ENCODE measurements at places on chromosomes 6 and 20.

- no peak for DNase-seq
Measured at GRCh38 chr6:102075539-102075938, 682.0 kb downstream of the GRIK2 start.

DNA sequence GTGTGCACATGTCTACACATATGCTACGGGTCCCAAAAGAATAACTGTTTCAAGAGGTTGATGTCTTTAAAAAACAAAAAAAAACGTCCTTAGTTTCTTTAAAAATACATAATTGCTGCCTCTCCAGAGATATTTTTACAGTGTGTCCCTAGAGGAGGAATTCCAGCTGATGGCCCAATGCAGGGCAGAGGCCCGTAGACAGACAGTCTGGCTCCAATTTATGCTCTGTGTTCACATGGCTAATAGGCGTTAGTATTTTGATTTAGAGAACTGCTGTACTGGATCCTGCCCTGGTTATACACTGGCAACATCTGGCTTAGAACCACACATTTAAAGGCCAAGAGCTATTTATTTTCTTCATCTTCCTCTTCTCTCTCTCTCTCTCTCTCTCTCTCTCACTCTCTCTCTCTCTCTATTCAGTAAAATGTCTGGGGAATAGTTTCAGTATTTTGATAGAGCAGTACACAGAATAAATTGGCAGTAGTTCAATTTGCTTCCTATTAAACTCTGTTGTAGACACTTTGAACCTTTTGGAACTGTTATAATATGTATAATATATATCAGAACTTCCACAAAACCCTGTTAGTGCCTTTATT, 260.6 kb downstream of the EYA4 start:
- no peak for DNase-seq

GRCh38 chr6:128512296-128512695, 8.1 kb downstream of the PTPRK start:
- DNase-seq: no peak

GRCh38 chr6:159044899-159045727, at the start of gene TAGAP:
Gene TAGAP, minus strand, starts transcription at chr6:159044991. Its CDS starts 845 bp downstream, at chr6:159044146.
- peak; percentile 93 for DNase-seq

- DNase-seq: no peak
Measured at GRCh38 chr20:21936720-21937380, 231.4 kb downstream of the PAX1 start.

DNA sequence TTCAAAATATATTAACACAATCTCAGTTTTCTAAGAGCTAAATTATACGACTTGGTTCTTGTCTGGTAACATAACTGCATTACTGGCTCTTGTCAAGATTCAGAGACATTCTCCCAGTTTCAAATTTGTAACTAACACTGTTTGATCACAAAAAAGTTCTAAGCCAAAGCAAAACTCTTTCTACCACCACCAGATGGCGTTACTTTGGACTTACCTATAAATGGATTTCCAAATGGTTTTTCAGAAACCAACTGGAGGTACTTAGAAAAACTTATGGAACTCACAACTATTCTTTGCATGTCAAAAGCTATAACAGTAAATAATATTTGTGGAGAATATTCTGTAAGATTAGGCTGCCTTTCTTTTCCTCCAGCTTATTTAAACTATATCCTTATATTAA, 34.2 kb upstream of the GFRAL start:
- no peak for DNase-seq

- DNase-seq: peak; percentile 20
Measured at GRCh38 chr20:53748821-53749421, 155.3 kb upstream of the ZNF217 start.

DNA sequence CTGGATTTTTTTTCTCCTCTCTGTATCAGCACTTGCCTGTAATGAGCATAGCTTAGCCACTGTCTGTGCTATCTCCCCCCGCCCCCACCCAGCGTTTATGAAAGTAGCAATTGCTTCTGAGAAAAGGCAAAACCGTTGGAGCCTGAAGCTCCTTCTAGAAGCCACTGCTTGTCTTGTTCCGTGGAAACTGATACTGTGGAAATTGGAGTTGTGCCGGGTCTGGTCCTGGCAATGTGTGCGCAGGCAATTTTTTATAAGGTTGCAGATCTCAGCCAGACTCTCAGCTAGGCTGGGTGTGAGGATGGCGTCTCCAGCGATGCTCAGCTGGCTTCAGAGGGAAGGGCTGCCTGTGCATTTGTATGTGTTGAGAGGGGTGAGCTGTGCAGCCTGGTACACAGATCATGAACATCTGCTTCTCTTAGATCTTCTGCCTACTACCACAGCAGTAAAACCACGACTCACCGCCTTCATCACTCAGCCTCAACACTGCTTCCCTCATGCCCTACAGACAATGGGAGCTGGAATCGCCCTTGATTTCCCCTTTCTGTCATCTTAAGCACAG, 72.4 kb upstream of the GTSF1L start:
- DNase-seq: peak; percentile 43

DNA sequence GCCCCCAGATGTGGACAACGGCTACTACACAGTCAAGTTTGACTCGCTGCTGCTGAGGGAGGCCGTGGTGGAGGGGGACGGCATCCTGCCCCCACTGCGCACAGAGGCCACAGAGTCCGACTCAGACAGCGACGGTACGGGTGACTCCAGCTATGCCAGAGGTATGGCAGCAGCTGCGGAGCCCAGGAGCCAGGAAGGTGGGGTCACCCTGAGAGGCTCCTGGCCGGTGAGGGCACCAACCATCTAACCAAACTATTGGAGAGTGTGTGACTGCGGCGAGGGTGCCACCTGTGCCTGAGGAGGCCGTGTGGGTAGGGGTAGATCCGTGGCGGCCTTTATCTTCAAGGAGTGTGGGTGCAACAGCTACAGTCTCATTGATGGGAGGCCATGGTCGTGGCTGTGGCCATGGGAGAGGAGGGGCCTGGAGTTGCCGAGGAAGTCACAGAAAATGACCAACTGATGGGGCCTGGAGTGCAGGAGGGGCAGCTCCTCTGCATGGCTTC, 2.8 kb upstream of the LIME1 start:
- no peak for DNase-seq

- no peak for DNase-seq
Measured at GRCh38 chr6:14439419-14439818, 321.8 kb downstream of the CD83 start.

- no peak for DNase-seq
Measured at GRCh38 chr6:63882208-63882607, 246.6 kb downstream of the PHF3 start.

GRCh38 chr20:409697-410559, 1.8 kb downstream of the RBCK1 start:
- no peak for DNase-seq

DNA sequence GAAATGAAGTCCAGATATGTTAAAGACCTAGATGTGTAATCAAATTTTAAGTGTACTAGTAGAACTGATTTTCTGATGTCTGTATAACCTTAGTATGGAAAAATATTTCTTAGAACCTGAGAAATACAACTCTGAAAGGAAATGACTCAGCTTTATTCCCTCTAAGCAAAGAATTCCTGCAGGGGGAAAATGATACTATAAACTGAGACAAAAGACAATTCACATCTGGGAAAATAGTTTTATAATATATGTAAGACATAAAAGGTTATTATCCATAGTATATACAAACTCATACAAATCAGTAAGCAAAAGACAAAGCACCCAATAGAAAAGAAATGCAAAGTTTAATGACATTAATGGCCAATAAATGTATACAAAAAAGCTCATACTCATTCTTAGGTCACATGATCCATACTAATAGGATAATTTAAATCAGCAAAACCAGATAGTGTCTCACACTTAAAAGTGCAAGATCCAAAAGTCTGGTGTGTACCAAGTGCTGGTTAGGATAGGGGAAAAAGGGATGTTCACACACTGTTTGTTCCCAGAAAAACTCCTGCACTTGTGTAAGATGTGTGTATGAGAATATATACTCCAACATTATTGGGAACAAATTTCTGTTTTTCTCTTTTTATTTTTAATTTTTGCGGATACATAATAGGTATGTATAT, 22.6 kb downstream of the RNF217 start:
- DNase-seq: no peak

GRCh38 chr6:10248378-10248843, 166.5 kb downstream of the TFAP2A start:
- DNase-seq: peak; percentile 87

All from MV-4-11 (cell line).